ENCODE measurements at places on chromosomes 3 and 15.

DNA sequence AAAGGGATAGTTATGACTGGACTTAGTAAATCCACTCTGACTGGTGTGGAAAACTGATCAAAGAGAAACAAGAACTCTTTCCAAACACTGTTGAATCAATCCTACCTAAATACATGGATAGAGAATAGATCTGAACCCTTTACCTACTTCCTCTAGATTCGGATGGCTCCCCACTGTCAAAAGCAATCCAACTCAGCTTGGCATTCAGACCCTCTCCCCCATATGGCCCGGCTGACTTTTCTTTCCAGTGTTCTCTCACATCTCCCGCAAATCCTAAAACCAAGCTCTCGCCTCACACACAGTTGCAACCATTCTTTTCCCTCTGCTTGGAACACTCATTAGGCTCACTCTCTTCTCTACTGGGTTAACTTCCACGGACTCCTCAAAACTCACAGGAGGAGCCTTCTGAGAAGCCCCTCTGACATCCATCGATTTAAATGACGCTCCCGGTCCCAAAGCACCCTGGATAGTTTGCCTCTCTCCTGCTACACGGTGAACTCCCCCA is 639 bp downstream of the SPICE1 start:
- no peak for DNase-seq

- DNase-seq = no peak
Observed at GRCh38 chr3:70729845-70730244, 417.4 kb upstream of the MDFIC2 start.

DNA sequence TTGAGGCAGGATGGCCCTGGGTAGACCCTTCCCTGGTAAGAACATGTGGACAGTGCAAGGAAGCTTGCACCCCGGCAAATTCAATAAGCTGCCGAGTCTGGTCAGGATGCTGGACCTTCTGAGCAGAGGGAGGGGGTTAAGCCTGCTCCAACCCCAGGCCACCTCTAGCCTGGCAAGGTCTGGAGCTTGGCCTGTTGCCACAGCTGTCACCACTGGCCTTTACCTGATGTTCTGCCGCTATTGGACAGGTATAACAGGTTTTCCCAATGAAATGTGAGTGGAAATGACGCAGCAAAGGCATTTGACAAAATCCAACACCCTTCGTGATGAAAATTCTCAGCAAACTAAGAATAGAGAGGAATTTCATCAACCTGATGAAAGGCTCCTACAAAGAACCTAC is 699 bp upstream of the MESP1 start:
- no peak for DNase-seq

- DNase-seq = no peak
Observed at GRCh38 chr15:60764408-60764963, 285.5 kb upstream of the ICE2 start.

DNA sequence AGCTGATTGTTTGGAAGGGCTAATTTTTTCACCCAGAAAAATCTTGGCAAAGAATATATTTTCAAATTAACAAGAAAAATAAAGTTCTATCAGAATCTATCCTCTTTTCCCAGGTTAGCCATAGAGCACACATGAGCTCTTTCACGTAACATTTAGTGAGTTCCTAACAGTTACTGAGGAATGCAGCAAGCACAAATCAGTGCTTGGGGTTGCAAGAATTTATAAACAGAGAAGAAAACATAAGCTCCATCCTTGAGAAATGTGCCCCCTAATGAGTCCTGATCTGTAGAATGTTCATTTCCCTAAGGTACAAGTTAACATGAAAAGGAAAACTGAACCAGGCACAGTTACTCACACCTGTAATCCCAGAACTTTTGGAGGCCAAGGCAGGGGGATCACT is 13.9 kb downstream of the EOGT start:
- no peak for DNase-seq

DNA sequence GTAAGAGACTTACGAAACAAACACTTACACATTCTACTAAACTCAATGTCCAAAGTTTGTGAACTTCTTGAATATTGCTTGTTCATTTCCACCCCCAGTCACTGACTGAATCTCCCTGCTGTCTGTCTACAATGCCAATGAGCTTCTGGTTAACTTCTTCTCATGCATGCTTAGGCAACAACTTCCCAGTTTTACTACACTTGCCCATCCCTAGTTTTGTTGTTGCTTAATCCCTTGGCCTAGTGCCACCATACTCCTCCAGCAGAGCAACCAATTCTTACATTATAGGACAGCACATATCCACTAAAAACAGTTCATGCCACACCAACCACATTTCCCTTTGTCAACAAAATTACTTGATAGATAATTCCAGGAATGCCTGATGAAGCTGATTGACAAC is 40.9 kb upstream of the CCR2 start:
- no peak for DNase-seq

- DNase-seq = no peak
Observed at GRCh38 chr3:125213946-125214542, 1.5 kb upstream of the SLC12A8 start.

Measured in stimulated activated CD8-positive, alpha-beta memory T cell treated with anti-CD3 and anti-CD28 coated beads, Interleukin-7, amount 100 ng/mL, for 24 hours (primary cell).